ENCODE measurements at places on chromosomes 16 and 17.
A peak's percentile ranks its signal among the peaks of the same experiment; 100 is the strongest.

GRCh38 chr16:26386096-26386495 is 680.6 kb upstream of the C16orf82 start:
- no peak for DNase-seq

GRCh38 chr17:231191-231965 is 49.9 kb upstream of the DOC2B start:
- no peak for DNase-seq

- peak; percentile 49 for DNase-seq
Measured at GRCh38 chr17:82300707-82301270, 16.6 kb downstream of the CD7 start.

DNA sequence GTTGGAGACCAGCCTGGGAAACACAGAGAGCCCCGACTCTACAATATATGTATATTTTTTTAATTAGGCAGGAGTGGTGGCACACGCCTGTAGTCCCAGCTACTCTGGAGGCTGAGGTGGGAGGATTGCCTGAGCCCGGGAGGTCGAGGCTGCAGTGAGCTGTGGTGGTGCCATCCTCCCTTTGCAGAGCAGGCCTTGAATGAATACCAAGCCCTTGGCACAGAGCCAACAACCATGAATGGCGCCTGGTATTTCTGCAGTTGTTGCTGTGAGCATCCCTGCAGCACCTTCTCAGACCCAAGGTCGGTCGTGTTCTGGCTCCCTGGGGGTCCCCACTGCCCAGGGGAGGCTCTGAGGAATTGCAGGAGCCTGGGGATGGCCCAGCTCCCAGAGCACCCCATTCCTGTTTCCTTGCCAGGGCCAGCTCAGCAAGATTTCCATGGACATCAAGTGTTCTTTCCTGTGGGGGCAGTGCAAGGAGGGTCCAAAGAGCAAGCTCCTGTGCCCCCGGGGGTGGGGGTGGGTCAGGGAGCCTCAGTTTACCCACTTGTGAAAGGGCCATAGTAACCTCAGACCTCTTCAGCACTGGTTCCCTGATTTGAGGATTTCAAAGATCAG is 25.6 kb upstream of the RMI2 start:
- no peak for DNase-seq

- DNase-seq = no peak
Measured at GRCh38 chr16:87734644-87735043, 31.1 kb downstream of the KLHDC4 start.

DNA sequence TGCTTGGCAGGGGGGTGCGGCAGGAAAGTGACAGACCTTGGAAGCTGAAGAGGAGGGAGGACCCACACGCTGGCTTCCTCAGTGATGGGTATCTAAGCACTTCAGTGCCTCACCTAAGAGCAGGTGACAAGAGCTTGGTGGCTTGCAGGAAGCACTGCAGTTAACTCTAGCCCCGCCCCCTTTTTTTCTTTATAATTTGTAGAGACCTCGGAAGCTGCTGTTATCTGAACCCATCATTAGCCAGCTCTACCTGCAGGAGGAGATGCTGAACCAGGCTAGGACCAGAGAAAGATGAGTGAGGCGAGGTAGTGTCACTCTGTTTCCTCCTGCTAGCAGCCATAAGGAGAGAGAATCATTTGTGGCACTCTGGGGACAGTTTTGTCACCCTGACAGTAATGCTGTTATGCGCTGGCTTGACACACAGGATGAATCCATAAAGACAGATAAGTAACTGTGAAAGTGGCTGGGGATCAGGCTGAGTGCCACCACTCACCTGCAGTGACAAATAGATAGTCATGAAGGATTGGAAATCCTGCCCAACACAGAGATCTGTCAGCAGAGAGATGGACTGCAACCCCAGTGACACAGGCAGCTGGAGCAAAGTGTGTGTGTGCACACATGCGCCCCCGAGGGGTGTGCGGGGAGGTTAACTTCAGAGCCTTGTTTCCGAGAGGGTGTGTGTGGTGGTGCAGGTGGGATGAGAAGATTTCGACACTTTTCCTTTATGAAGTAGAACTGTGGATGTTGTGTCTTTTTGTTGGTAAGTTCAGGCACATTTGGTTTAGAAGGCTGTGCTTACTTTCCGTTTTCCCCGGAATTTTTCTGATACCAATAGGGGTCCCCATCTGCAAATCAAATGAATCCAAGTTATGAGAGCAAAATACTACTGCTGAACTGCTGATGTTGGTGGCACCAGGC is 224.0 kb downstream of the IRX3 start:
- no peak for DNase-seq

DNA sequence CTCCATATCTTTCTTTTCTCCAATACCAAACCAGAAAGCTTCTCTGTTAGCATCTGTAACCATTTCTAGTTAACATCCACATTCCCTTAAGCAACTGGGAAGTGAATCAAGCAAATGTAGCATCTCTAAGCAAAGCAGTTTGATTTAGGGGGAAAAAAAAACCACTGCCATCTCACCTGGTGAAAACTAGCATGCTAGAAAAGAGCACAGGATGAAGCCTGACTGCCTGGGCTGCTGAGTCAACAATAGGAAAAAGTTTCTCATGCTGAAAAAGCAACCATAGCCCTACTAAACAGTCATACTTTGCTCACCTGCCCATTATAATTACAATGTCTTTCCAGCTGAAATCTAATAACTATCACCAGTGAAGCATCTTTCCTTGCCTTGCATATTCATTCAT is 139.3 kb downstream of the ANKFN1 start:
- no peak for DNase-seq

GRCh38 chr17:73157521-73157890 is 7.3 kb upstream of the SSTR2 start:
- no peak for DNase-seq

DNA sequence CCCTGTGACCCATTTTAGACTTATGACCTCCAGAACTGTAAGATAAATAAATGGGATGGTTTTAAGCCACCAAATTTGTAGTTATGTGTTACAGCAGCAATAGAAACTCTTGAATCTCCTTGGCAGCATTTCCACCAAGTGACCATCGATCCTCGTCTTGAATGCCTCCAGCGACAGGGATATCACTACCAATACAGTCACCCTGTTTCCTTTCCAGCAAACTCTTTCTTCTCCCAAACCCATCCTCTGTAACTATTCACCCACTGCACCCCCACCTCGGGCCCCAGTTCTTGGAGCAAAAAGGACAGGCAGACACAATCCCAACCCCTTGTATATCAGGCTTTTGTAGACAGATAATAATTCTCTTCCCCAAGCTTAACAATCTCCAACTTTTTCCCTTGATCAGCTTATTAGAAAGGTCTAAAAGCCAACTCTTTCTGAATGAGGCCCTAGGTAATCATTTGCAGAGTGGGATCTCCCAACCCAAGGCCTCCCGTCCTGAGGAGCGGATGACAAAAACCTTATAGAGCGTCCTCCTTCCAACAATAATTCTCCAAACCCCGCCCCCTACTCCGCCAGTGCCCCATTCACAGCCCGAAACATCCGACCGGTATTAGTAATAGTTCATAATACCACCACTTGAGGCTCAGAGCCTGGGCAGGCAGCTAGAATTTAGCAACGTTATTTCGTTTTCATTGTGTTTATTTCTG is 14.7 kb upstream of the PLLP start:
- no peak for DNase-seq

DNA sequence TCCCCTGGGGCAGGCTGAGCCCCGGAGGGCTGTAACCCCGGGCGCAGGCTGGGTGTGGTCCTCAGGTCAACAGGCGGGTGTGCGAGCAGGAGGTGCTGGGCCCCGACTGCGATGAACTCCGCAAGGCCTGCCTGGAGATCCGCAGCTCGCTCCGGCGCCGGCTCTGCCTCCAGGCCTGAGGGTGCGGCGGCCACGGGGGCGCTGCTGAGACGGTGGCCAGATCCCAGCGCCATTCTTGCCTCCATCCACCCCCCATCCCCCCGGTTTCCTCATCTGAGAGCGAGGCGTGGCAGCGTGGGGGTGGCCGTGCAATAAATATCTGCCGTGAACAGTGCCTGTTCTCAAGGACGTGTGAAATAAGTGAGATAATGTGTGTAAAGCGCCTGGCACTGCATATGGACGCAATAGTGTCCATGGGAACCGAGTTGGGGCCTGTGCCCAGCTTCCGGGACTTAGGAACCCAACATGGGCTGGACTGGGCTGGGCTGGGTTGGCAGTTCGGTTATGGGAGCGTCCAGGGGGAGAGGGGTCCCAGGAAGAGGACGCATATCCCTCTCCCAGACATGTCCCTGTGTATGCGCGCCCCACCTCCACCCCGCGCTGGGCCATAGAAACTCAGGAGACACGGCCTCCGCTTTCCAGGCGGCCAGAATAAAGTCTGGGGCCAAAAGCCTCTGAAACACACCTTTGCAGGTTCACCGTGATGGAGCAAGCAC is 15.0 kb downstream of the ZNF213 start:
- peak; percentile 85 for DNase-seq

DNA sequence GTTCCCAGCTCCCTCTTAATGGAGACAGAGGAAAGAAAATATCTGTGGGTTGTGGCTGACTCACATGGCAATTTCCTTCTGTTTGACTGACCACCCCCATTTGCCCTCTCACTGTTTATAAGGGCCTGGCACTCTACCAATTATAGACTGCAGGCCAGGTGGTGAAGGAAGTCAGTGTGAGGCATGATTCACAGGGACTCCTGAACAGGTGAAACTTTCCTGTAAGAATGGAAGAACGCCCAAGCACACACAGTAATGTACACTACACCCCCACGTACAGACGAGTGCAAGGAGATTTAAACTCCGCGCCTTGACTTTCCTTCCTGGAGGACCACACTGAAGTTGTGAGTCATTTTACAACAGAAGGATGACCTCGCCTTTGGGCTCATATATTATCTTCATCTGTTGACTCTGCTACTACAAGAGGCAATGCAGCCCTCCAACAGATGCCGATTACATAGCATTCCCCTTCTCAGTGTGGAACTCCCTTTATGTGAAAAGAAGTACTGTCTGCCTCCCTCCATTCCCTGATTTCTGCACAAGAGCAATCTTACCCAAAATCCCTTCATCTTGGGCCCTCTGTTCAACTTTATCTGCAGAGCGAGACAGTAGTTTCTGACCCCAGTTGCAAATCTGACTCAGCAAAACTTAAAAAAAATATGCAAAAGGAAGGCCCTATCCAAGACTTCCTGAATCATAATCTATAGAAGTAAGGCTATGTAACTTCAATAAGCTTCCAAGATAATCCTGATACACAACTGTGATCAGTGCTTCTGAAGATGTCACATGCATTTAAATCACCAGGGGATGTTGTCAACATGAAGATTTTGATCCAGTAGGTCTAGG is 163.6 kb downstream of the SHISA6 start:
- no peak for DNase-seq
